ENCODE measurements at places on chromosomes 2 and 18.

DNA sequence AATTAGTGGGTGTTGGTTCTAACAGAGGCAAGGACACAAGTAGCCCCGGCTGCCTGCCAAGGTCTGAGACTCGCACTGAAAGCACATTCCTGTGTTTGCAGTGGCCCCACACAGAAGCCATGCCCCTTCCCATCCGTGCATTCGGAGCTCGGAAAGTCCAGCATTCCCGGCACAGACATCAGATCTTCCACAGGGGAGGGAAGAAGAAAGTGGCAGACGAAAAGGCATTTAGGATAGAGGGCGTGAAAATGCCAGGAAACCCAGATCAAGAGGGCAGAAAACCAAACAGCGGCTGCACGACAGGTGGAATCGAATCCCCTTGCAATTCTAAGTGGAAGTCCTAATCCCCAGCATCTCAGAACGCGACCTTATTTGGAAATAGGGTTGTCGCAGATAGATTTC, 105.5 kb upstream of the ASB18 start:
- DNase-seq, result peak; percentile 35

DNA sequence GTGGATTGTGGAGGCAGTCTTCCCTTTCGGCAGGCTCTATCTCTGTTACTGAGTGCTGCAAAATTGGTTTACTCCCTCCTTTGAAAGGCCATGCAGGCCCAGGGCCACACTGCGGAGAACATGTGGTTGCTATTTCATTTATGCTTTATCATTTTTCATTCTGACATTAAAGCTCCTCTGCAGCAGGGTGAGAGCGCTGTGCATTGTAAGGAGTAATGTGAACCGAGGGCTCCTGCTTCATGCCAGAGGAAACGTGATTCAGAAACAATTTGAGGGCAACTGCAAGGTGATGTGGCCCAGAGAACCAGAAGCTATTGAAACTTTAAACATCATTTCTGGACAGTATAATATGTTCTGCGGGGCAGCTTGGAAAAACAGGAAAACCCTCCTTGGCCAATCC, 341.6 kb upstream of the NT5C1B start:
- no peak for DNase-seq

- DNase-seq, result no peak
Measured at GRCh38 chr2:30283931-30284565, 52.7 kb downstream of the LBH start.

- peak; percentile 60 for DNase-seq
Measured at GRCh38 chr2:237859533-237860272, at the start of gene RAMP1. Gene RAMP1 (plus strand): TSS chr2:237859623. CDS start chr2:237859676, 53 bp downstream.

- no peak for DNase-seq
Measured at GRCh38 chr2:43121580-43122314, 104.7 kb downstream of the ZFP36L2 start.

DNA sequence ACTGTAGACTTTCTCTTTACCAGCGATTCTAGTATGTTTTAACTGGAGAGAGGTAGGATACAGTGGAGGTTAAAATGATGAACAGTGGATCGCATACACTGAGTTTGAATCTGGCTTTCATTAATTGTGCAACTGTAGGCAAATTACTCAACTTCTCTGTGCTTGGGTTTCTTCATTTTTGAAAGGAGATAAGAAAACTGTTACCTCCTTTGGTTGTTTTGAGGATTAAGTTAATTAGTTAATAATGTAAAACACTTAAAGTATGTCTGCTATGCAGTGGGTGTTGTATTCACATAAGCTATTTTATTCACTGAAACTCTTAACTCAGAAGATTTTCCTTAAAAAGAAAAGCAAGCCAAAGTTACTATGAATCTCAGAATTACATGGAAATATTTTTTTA, 111.8 kb upstream of the CYP20A1 start:
- no peak for DNase-seq

GRCh38 chr18:22268641-22269128, 99.3 kb downstream of the GATA6 start:
- no peak for DNase-seq

DNA sequence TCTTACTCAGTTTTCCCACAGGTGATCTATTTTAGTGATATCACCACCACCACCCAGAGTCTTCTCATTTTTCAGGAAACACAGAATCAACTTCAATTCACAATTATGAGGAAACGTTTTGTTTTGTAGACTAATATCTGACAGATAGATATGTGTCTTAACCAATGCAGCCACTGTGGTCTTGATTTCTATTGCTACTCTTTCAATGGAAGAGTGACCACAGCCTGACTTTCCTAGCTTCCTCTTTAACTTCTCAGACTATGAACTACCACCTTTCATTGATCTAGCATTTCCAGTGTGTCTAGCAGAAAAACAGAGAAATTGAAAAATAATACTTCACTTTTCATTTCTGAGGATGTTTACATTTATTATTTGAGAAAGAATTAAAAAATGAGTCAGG, 20.5 kb downstream of the ADAM17 start:
- DNase-seq, result no peak

- no peak for DNase-seq
Measured at GRCh38 chr2:99754210-99754609, 264.4 kb upstream of the REV1 start.

DNA sequence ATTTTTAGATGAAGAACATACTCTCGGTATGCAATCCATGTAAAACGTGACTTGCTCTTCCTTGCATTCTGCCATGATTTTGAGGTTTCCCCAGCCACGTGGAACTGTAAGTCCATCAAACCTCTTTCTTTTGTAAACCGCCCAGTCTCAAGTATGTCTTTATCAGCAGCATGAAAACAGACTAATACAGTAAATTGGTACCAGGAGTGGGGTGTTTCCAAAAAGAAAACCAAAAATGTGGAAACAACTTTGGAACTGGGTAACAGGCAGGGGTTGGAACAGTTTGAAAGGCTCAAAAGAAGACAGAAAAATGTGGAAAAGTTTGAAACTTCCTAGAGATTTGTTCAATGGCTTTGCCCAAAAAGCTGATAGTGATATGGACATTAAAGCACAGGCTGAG, 1957.9 kb downstream of the SUCLG1 start:
- no peak for DNase-seq

GRCh38 chr18:34322365-34323289, 97.9 kb upstream of the NOL4 start:
- DNase-seq, result peak; percentile 89

GRCh38 chr18:8858888-8859511, 153.6 kb downstream of the MTCL1 start:
- DNase-seq, result no peak

DNA sequence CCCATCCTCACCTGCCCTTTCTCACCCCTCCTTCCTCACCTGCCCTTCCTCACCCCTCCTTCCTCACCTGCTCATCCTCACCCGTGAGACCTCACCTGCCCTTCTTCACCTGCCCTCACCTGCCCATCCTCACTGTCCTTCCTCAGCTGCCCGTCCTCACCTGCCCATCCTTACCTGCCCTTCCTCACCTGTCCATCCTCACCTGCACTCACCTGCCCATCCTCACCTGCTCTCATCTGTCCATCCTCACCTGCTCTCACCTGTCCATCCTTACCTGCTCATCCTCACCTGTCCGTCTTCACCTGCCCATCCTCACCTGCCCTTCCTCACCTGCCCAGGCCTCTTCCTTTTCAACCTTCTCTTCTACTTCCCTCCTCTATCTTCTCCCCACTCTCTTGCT, 34.4 kb downstream of the KCNG2 start:
- DNase-seq, result no peak

DNA sequence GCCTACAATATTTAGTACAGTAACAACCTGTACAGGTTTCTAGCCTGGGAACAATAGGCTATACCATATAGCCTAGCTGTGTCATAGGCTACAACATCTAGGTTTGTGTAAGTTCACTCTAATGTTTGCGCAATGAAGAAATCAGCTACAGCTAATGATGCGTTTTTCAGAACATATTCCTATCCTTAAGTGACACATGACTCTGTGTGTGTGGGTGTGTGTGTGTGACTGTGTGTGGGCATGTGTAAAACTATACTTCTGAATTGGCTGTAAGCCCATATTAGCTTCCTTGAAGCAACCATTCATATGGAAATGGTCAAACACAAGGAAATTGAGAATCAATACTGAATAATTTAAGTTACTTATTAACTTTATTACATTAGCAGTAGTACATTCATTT, 120.8 kb upstream of the SULT1C3 start:
- DNase-seq, result no peak

DNA sequence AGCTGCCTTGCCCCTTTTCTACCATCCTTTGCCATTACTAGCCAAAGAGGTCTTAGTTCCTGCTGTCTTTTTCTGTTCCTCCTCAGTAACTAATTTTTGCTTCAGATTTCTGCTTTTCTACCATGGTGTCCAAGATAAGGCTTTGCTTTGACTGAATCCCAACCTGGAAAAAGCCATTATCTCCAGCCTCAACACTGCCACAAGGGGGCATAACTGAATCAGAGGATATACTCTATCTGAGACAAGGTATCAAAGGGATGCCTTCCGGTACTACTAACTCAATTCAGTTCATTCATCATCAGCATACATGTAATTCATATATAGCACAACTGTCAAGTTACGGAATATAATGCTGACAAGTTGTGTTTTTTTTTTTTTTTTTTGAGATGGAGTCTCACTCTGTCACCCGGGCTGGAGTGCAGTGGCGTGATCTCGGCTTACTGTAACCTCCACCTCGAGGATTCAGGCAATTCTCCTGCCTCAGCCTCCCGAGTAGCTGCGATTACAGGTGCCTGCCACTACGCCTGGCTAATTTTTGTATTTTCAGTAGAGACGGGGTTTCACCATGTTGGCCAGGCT, 11.4 kb downstream of the OSGEPL1 start:
- DNase-seq, result peak; percentile 77

DNA sequence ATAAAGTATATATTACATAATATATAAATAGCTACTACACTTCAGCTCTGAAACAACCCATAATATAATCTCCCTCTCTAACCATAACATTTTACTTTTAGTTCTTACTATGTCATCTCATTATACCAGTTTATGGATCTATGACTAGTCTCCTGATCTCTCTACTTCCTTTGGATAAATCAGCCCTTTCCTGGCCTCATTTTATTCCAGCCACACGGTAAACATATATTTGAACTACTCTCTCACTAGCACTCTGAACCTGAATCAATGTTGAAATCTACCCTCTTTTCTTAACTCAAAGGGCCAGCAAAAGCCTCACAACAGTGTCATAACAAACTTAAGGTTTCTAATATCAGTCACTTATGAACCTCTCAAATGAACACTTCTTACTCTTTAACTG, 62.6 kb downstream of the BAZ2B start:
- DNase-seq, result no peak

DNA sequence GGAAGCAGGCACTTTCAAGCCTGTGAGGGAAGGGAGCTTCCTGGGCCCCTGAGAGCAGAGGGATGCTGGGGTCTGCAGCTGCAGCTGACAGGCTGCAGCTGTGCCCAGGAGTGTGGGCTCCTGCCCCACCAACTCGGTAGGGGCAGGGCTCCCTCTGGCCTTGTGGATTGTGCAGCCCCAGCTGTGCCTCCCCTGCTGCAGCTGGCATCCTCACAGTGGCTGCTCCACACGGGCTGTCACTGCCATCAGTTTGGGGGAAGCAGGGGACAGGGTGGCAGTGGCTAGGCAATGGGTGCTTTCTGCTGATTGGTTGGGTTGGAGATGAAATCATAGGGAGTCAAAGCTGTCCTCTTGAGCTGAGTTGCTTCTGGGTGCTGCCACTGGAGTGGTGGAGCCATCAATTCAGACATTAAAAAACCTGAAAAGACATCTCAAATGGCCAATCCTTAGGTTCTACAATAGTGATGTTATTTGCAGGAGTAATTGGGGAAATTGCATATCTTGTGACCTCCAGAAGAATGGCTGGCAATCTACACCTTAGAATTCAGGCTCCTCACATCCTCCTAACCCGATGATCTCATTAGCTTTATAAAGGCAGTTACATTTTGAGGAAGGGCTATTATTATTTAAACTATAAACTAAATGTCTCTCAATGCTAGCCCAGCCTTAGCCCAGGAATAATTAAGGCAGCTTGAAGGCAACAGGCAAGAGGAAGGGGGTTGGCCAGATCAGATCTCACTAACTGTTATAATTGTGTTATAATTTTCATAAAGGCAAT, 41.3 kb downstream of the FAM171B start:
- peak; percentile 71 for DNase-seq

DNA sequence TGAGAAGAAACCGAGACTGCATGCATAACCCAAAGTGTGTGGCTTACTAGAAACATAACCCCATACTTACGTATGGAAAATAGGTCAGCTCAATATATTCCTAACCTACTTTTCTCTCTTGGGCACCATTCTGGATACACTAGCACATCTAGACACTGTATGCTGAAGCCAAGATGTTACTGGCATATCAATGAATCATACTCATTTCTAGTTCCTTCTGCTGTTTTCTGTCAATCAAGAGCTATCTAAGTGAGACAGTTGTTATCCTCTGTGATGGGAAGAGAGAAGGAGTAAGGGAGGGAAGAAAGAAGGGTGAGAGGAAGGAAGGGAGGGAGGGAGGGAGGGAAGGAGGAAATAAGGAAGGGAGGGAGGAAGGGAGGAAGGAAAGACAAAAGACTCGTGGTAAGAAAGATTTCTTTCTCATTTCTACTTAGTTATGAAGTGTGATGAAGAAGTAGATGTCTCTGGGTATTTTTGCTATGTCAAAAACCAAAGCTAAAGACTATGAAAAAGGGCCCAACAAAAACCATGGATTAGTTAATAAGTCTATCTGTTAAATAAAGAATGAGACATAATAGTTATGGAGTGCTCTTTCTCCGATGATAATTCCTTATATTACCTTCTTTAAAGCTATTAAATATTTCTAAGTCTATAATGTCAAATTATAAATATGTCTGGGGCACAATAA, 248.4 kb downstream of the ZNF521 start:
- no peak for DNase-seq

- DNase-seq, result no peak
Measured at GRCh38 chr2:58609326-58609725, 368.2 kb upstream of the FANCL start.

DNA sequence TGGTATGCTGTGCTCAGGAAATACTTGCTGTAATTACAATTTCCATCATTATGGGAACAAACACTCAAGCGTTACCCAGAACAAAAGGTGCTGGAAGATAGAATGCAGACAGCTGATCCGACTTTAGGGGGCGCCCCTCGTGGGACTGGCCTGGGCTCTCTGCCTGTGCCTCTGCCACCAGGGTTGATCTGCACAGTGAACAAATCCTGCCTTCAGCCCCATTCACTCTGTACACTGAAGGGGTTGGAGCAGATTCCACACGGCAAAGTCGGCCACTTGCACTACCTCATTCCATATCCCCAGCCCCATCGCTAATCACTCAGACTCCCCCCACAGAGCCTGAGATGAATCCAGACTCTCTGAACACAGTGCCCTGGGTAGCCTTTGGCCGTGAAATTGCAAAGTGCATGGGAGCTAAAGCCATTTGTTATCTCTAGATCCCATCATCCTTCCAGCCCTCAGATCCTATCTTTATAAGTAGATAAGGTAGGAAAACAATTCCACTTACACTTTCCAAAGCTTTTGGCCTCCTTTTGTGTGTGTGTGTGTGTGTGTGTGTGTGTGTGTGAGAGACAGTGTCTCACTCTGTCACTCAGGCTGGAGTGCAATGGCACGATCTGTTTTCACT, 69.3 kb downstream of the INPP5D start:
- peak; percentile 76 for DNase-seq

DNA sequence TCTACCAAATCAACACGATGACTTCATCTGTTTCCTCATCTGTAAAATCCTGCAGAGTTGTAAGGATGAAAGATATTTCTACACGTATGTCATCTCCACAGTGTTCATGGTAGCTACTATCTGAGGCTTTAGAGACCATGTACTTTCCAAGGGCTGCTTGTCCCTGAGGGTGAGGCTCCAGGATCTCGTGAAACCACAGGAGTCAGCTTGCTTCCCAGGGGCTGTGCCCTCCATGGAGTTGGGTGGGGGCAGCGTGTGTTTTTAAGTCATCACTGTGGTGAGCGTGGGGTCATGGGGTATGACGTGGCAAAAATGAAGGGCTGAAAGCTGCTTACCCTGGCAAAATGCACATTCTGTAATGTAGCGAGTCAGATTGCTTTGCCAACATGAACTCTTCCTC, 81.6 kb downstream of the ASAP2 start:
- no peak for DNase-seq

Data from GM23338 (cell line).